ENCODE measurements at places on chromosomes 13 and 19.

DNA sequence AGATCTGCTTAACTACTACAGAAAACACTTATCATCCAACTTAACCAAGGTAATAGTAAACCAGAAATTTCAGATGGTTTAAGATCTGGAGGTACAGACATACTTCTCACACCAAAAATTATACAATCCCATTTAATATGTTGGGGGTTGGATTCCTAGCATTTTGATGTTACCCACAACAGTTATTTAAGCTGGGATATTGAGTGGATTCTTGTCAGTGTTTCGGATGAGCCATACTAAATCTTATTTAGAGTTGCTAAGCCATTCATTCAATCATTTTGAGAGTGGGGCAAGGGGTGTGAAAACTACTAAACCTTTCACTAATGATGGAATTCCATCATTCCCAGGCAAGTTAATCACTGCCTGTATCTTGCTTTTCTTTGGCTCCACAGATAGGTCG is 40.6 kb downstream of the KATNAL1 start:
- no peak for DNase-seq

GRCh38 chr19:7740682-7741054 is 6.7 kb downstream of the CD209 start:
- DNase-seq: no peak

DNA sequence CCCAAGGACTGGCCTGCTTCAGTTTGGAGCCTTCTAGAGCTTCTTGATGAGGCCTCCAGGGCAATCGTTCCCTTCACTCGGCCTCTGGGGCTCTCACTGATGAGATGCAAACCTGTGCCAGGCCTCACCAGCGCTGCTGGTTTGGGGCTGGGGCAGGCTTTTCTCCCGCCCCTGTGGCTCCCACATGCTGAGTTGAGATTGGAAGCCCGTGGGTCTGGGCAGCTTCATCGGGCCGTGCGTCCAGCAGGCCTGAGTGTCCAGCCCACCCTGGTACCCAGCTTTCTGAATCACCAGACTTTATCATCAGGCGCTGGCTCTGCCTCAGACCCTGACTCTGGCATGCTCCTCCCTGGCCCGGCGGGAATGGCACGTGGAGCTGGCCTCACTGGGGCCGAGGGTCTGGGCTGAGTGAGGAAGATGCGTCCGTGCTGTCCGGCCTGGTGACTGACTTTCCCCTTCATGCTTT is 4.3 kb downstream of the CALM3 start:
- DNase-seq: no peak

DNA sequence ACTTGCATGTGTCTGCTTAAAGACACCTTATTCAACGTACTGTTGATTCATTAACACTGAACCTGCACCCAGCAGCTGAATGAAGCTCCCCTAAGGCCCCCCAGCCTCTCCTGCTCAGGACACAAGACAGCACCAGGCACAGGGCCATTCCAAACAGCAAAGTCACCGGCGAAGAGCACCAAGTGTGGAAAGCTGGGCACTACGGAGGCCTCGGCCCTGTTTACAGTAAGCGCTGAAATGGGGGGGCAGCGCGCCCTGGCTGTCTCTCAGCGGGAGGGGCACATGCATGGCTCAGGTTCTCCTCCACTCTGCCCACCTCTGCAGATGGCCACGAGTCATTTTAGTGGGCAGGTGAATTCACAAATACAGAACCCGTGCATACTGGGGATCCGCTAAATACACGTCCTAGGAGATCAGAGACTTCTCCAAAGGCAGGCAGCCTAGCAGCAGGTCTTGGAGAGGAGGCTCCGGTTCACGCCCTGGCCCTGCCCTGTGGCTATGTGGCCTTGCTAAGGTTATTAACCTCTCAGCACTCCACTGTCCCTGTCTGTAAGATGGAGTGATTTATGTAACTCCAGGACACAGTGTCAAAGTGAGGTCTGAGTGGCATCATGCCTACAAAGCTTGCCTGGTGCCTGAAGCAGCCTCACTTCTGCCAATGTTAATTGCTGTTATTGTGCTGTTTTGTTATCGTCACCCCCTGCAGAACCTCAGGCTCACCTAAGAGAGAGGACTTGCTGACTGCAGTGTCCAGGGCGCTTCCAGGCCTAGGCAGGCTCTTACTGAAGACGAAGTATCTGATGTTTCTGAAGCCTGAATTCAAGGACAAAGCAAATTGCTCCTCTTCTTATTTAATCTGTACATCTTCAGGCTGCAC is 207.4 kb upstream of the SOX1 start:
- no peak for DNase-seq

DNA sequence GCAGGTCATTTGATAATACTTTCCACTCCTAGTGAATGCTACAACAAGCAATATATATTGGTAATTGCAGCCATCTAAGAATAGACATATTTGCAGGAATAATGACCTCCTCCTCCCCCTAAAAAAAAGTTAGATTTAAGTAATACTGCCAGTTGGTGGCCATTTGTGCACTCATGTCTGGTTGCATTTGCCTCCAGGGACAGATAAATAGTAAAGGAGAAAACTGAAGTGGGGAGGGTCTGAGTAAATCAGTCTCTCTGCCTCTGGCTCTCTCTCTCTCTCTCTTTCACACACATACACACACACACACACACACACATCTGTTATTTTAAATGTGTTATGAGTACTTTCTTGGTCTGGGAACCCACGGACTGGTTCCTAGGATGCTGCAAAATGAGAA is 125.5 kb upstream of the UQCRFS1 start:
- no peak for DNase-seq

DNA sequence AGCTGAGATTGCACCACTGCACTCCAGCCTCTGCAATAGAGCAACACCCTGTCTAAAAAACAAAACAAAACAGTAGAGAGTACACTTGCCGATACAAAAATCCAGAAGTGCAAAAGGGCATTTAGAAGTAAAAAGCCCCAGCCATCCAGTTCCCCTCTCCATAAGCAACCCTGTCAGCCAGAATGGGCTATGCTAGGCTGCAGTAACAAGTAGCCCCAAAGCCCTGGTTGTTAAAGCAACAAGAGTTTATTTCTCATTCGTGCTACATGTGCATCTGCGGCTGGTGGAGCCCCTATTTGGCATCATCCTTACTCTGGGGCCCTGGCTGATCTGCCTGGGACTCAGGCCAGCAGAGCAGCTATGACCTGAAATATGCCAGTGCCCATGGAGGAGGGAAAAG is 16.9 kb upstream of the UBE2S start:
- no peak for DNase-seq

DNA sequence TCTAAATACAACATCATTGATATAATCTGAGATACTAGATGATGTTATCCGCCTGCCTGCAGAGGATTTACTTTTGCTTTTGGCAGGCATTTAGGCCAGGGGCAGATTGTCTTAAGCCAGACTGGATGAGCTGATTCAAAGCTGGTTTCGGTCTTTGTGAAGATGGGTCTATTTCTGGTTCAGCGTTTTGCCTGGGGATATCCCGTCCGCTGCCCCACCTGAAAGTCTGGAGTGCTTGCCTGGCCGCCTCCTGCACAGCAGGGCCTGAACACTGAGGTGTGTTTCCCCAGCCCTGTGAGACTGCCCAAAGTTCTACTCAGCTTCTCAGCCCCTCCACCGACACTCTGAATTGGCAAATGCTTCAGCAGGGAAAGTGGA is 149.7 kb downstream of the KATNAL1 start:
- no peak for DNase-seq

- no peak for DNase-seq
These were observed 94.6 kb downstream of the EFNB2 start for GRCh38 chr13:106440866-106441265.

DNA sequence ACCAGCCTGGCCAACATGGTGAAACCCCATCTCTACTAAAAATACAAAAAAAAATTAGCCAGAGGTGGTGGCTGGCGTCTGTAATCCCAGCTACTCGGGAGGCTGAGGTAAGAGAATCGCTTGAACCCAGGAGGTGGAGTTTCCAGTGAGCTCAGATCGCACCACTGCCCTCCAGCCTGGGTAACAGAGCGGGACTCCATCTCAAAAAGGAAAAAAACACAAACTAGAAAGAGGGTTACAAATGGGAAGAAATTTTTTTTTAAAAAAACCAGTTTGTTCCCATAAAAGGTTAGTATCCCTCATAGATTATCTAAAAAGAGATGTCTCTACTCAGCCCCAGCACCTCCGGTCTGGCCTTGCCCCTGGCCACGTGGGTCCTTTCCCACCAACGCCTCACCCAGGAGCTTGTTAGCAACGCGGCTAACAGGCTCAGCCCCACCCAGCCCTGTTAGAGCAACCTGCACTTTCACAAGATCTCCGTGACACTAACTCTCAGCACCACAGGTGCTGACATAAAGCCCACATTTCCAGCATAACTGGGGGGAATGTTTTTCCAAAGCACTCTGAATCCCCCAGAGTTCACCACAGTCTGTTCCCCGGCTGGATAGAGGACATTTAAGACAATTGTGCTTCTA is 4.3 kb downstream of the DMKN start:
- DNase-seq: peak; percentile 21

- no peak for DNase-seq
These were observed 66.5 kb downstream of the MLLT1 start for GRCh38 chr19:6213266-6213595.

GRCh38 chr13:113203507-113204377 is 4.7 kb downstream of the PCID2 start:
- no peak for DNase-seq

GRCh38 chr19:29524912-29525831 is 622 bp upstream of the VSTM2B start:
- DNase-seq: no peak

- DNase-seq: no peak
These were observed 2.7 kb downstream of the SIX5 start for GRCh38 chr19:45766296-45766868.

GRCh38 chr19:30175987-30176386 is 196.2 kb upstream of the ZNF536 start:
- no peak for DNase-seq

- DNase-seq: no peak
These were observed 1.2 kb upstream of the ZNF626 start for GRCh38 chr19:20662421-20663105.

DNA sequence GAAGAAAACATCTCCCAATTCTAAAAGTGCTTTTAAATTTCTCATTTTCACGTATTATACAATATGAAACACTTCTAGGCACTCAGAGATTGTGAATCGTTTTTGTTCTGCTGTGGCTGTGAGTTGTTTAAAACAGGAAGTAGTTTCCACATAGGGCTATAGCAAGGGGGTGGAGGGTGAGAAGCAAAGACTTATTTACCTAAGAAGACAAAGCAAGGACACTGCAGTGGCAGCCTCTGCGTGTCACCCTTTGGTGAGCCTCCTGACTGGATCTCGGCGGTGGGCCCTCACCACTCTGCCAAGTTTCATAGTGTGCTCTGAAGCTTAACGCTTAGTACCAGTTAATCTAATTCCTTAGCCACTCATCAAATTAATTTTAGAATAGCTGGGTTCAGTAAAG is 56.8 kb downstream of the TNFSF13B start:
- no peak for DNase-seq

- no peak for DNase-seq
These were observed 726.2 kb upstream of the SGCG start for GRCh38 chr13:22454586-22454985.

GRCh38 chr13:74931698-74932433 is 550.1 kb downstream of the TBC1D4 start:
- DNase-seq: no peak

DNA sequence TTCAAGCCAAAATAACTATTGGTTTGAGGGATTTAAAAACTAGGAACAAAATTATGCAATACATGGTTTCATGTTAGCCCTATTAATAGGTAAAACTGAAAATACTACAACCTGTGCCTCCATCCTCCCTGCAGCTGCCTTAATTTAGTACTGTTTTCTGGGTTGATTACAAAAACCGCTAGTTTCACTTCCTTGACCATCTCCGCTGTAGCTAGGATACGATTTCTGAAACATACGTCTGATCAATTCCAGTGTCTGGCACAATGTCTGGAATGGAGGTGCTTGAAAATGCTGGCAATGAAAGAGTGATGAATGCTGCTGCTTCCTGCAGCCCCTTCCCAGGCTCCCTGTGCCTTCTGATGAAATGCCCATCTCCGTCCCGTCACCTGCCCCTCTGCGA is 273.5 kb downstream of the SHISA2 start:
- DNase-seq: no peak

GRCh38 chr13:32300920-32301319 is 14.2 kb downstream of the ZAR1L start:
- DNase-seq: no peak

GRCh38 chr19:12944104-12944674 is 1.5 kb upstream of the RAD23A start:
- no peak for DNase-seq

DNA sequence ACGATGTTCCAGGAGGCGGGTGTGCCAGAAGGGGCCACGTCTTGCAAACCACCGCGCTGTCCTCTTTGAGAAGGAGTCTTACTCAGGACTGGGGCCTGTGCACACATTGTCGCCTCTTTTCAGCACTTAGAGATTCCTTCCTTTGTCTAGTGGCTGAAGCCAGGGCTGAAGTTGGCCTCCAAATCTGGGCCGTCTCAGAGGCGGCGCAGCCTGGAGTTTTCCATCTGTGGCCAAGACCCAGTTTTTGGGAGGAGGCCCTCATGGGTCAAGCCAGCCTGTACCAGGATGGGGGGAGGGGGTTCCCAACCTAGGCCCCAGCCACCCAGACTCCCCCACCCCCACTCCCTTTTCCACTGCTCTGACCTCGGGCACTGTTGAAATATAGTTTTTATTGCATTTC is 11.8 kb downstream of the ANO8 start:
- no peak for DNase-seq

- no peak for DNase-seq
These were observed 50.6 kb downstream of the COL4A1 start for GRCh38 chr13:110256126-110256905.

DNA sequence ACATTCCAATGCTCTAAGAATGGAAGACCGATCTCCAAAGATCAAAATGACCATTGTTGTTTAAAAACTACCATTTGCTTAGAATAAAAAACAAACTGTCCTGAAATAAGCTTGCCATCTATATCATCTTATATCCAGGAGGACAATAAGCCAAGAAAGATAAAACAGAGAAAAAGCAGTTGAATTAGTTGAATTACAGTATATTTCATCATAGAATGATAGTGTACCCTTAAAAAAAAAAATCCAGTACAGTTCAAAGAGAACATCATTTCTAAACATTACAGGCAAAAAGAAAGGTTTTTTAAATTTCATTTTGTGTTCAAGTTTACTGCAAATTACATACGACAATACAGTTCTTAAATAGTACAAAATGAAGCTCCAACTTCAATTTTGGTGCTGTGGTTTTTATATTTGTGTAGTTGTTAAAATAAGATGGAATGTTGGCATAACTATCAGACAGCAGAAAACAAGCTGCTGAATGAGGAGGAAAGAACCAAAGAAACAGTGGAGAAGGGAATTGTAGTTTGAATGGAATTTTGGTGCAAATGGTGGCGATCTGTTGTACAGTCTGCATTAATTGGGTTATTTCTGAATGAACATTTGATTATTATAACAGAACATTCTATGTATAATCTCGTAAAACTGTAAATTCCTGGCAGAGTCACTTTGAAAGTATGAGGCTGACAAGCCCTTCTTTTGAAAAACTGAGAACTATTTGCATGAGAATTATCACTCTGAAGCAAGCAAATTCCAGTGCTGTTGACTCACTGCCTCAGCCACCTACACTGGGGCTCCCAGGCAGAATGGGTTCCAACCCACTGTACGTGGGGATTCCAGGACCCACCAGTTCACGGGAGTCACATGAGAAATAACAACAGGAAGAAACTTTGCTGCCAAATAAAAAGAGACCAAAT is 37.7 kb downstream of the LHFPL6 start:
- DNase-seq: no peak
